Fibroblast of pulmonary artery (primary cell): ENCODE measurements at places on chromosomes 4 and X.
A peak's percentile ranks its signal among the peaks of the same experiment; 100 is the strongest.

DNA sequence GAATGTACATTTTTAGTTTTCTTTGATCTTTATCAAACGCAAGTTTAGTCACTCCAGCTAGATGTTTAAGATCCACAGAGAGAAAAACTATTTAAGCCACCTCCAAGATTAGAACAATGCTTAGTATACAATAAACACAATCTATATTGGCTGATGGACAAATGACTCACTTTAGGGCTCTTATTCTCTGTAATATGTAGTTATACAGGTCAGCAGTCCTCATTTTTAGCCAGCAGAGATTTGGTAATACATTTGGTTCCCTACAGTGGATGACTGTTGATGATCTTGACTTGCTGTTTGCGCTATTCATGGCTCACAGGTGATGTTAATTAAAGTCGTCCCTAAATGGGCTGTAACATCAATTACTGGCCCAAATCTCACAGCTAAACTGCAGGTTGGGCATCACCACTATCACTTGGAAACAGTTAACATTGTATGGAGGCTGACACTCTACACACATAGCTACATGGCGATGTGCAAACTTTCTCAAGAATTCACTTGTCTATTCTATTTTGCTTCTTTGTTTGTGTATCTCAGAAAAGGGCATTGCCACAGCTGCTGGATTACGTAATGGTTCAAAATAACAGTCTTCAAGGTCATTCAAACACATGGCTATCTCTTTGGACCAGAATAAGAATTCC, 11.8 kb upstream of the DTHD1 start:
- DNase-seq, result no peak

GRCh38 chrX:10048707-10049106, 81.5 kb downstream of the CLDN34 start:
- DNase-seq, result no peak

GRCh38 chr4:6548201-6548881, 26.6 kb upstream of the MAN2B2 start:
- DNase-seq, result peak; percentile 52

DNA sequence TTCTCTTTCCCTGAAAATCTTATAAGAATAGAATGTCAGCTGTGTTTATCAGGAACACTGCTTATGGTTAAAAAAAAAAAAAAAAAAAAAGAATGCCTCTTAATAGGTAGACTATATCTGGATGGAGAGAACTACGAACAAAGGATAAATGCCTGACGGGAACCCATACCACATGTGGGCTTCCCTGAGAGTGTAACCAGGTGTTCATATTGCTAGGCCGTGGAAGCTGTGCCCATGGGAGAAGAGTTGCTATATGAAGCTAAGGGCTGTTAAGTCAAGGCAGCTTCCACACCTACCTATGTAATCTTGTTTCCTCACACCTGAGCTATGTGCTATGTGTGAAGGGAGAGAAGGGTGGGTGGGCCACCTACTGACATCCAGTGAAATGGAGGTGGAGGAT, 27.3 kb downstream of the TMEM184C start:
- DNase-seq, result no peak

- DNase-seq, result peak; percentile 45
These were observed 4.6 kb upstream of the ANTXR2 start for GRCh38 chr4:80077639-80078038.

DNA sequence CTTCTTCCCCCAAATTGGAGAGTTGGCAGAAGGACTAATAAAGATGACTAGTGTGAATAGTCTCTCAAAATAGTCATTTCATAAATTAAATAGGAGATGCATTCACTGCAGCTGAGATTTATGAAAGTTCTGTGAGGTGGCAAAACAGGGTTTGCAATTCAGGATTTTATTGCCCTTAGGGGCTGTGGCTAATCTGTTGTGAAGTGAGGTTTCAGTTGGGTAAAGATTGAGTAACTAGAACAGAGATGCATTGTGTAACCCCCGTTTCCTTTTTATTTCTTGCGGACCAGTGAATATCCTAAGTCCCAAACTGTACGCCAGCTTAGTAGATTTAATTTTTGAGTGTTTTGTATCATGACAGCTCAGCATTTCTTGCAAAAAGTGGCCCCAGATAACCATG, 16.2 kb upstream of the SCRG1 start:
- DNase-seq, result peak; percentile 72

GRCh38 chr4:87030755-87031441, 96.1 kb downstream of the AFF1 start:
- DNase-seq, result peak; percentile 56

DNA sequence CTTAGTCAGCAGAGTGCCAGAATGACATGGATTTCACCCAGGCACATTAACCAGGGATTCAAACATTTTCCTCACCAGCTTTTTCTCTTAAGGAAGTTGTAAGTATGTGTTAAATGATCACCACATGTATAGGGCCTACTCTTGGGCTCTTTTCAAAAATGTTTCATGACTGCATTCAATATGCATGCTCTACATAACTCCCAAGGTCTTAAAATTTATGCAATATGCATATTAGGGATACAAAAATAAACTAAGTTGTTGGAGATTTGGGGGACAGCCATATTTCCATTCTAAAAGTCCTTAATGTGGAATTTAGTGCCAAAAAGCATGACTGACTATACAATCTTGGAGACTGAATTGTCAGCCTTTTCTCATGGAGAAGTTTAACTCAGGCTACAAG, 25.0 kb upstream of the TRPC5OS start:
- no peak for DNase-seq

- no peak for DNase-seq
These were observed 684.6 kb downstream of the ARAP2 start for GRCh38 chr4:35559559-35560365.

- no peak for DNase-seq
These were observed 79.2 kb downstream of the PAPSS1 start for GRCh38 chr4:107640878-107641277.

GRCh38 chr4:3765271-3766035, 732 bp upstream of the ADRA2C start:
- peak; percentile 13 for DNase-seq

DNA sequence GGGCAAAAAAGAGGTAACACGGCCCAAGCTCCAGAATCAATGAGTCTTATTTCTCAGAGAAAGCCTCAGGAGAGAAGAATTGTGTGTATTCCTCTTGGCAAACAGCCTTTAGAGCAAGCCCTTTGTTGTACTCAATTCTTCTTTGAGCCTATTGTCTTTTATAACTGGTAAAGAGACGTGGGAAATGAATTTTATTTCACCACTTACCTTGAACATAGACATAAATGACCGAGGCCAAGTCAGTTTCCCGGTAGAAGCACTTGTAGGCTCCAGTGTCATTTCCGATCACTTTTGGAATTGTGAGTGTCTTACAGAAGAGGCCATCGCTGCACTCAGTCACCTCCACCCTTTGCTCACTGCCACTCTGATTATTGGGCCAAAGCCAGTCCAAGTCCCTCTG, 7.0 kb downstream of the KDR start:
- DNase-seq, result no peak

- DNase-seq, result no peak
These were observed 156.8 kb upstream of the RASGEF1B start for GRCh38 chr4:81628489-81628888.

DNA sequence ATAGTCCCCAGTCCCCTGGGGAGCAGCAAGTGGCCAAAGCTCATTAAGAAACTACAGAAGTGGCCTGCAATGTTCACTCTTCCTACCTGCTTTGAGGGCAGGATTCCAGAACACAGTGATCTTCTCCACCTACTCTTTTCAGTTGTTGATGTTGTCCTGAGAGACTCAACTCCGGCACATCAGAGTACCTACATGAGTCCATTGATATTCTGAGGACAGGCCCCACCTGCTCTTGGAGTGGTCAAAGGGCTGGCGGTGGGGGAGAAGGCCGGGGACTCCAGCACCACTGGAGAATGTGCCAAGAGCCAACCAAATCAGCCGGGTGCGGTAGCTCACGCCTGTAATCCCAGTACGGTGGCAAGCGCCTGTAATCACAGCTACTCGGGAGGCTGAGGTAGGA, 29.8 kb upstream of the DDX3X start:
- DNase-seq, result no peak

DNA sequence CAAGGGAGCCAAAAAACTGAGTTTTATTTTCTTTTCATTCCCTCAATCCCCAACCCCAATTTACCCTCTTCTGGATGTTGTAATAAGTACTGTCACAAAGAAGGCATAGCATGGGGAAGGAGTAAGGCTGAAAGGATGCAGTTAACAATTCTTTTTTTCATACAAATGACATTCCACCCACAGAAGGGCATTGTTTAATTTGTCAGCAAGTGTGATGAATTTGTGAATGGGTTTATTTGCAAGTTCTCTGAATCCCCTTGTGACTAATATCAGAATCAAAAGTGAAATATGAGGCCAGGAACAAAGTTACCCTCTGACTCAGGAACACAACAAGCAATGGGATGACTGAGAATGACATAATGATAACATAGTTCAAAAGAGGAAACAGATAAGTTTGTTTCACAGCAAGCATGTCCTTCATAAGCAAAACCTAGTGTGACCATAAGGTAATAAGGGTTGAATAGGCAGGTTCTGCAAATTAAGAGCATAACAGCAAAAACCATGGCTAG, 2.1 kb downstream of the GEMIN8 start:
- peak; percentile 58 for DNase-seq
